ENCODE measurements at places on chromosomes 1 and 21.

DNA sequence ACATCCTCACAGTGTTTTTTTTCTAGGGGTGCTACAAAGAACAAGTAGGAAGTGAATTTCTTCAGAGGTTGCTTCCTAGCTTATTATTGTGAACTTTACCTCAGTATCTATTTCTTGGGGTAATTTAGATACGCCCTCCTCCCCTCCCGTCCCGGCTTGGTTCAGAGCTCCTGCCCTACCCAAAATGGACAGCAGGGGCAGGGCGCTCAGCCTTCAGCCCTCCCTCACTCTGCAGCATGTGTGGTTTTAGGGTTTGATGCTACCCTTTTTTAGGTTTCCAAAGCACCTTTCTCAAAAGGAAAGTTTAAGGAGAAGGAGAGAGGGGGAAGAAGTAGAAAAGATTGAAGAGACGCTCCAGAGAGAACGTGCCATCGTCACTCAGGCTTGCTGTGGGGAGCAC lies 16.9 kb upstream of the POGK start:
- DNase-seq = no peak

GRCh38 chr1:88801575-88802208 lies 89.7 kb downstream of the GTF2B start:
- no peak for DNase-seq

GRCh38 chr1:246597340-246597739 lies 31.1 kb downstream of the CNST start:
- DNase-seq = no peak

DNA sequence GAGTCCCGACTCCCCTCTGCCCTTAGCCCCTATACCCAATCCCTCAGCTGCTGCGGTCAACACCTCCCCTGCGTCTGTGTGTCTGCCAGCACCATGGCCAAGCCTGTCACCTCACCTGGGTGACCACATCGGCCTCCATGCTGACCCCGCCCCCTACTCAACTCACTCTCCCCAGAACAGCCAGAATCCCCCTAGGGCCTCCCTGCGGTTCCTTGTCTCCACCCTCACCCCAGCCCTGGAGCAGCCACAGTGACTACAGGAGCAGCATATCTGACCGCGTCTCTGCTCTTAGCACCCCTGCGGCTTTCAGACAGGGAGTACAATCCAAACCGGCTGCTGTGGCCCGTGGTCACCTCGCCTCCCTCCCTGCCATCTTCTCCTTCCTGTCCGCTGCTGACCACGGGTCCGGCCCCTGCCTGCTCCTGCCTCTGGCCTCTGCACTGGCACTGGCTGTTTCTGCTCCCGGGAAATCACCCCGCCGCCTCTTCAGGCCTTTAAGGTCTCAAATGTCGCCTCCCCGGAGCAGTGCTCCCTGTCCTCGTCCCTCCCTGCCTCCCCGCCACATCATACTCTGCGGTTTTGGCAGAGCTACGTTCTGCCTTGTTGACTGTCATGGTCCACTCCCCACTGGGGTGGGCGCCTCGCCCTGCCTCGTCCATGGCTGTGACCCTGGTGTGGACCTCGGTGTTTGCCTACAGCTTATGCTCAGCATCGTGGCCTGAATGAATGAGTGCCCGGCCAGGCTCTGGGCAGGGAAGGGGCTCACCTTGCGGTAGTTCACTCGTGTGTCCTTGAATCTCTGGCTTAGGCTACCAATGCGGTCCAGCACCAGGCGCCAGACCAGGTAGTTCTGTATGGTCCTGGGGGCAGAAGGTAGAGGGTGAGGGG lies 11.1 kb downstream of the PRXL2B start:
- DNase-seq = no peak

DNA sequence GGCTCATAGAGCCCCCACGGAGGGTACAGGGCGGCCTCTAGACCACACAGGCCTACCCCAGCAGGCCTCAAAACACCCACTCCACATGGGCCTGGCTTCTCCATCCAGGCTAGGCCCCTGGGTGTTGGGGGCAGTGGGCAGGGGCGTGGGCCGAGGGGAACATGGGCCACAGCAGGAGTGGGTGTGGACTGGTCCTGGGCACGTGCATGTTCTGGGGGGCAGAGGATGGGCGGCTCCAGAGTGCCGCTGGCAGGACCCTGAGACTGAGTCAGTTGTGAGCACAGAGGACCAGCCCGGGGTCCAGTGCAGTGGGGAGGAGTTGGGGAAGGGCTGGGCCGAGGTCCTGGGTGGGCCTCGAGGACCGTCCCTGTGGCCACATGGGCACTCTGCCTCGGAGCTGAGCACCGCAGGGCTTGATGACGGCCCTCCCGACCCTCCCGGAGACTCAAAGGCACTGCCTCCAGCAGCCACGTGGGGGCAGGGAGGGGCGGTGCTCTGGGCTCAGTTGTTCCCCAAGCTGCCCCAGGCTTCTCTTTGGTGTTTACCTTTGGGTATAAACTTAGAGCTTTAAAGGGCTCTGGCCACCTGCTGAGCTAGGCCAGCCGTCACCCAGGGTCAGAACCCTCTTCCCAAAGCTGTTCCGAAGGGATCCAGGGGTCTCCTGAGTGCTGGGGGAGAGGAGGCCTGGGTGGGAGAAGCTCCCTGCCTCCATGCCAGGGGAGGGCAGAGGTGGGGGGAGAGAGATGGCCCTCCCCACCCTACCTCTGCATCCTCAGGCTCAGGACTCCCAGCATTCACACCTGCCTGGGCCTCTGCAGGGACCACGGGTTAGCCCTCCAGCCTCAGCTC lies 79.9 kb downstream of the MORN1 start:
- peak; percentile 27 for DNase-seq

- DNase-seq = no peak
These were observed 940 bp upstream of the ATAD3A start for GRCh38 chr1:1510912-1511532.

DNA sequence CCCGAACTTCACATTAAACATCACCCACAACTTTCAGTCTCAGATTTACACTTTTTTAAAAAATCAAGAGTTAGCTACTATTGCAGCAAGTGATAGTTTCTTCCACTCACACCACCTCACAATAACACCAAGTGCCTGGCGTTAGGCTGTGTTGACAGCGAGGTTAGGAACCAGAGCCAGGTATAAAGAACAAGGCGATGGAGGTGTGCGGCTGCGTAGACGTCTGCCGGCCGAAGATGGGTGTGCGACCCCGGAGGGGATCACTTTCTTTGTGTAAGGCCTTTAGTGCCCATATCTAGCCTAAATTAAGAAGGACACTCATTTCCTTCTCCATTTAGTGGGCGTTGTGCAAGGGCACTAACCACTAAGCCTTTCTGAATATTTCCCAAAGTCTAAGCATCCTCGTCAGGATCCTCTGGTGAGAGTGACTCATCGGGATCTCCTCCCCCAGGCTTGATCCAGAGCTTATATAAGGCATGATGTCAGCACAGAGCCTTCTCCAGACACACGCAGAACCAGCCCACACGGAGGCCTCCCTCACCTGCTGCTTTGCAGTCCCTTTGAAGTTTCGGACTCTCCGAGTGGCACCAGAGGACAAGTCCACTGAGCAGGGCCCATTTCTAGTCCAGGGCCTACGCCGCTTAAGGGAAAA lies 11.8 kb downstream of the NHLH2 start:
- no peak for DNase-seq

GRCh38 chr21:41783476-41784180 lies 16.8 kb upstream of the RIPK4 start:
- no peak for DNase-seq

GRCh38 chr1:231557411-231557810 lies 28.9 kb downstream of the TSNAX start:
- no peak for DNase-seq

DNA sequence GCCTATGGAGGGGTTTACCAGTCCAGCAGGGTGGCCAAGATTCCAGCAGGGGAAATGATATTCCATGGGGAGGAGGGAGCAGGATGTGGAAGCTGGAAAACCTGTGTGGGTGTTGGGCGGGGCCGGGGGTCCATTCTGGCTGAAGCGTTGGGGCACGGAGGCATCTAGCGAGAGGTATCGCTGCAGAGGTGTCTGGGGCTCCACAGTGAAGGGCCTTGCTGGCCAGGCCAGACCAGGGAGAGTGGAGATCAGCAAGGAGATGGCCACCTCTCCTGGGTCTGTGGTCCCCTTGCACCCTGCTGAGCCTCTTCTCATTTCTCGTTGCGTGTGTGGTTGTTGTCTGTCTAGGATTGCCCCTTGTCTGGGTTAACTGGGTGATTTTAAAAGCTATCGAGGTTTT lies 6.2 kb downstream of the COQ8A start:
- no peak for DNase-seq

GRCh38 chr1:7630378-7630777 lies 140.7 kb upstream of the VAMP3 start:
- no peak for DNase-seq

GRCh38 chr1:153404768-153405167 lies 11.6 kb upstream of the S100A7A start:
- peak; percentile 28 for DNase-seq

DNA sequence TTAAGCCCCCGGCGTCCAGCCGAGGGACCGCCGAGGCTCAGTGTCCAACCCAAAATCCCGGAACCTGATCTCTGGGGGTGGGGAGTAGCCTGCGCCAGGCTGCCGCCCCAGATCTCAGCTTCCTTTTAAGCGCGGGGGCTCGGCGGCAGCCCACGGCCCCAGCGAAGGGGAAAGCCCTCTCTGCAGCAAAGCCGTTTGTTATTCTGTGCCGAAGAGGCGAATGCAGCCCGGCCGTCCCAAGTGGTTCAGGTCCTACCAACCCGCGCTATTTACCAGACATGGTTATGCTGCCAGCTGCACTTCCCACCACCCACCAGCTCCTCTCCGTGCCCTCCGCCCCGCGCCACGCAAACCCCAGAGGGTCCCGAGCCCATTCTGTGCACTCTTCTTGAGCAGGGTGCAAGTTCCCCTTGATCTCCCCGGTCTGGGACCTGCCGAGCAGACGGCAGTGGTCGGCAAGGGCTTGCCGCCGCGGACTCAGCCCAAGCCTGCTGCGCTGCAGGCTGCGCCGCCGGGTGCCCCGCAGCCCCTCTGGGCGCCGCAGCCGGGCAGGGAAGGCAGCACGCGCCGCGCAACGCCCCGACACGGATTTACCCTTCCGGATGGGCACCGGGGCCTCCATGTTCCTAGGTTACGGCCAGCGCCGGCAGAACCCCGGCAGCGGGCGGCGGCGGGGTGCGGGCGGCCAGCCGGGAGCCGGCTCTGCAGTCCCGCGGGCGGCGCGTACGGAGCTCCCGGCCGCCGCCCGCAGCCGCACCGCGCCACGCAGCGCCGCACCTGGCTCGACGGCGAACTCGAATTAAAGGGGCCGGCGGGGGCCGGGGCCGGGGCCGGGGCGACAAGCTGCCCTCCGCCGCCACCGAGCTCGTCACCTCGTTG lies 738 bp upstream of the KCNA2 start:
- no peak for DNase-seq

DNA sequence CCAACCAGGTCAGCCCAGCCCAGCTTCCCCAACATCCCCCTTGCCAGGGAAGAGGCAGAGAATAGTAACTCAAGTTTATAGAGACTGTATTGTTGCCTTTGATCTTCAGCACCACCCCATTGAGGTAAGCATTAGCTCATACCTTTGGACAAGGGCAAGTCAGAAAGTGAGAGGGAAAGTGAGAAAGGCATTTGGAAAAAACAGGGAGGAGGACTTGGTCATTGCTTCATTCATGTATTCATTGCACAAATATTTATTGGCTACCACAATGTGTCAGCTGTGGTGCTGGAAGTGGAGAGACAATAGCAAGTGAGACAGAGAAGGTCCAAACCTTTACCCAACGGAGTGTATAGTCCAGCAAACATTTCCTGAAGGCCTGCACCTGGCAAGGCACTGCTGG lies 561.2 kb downstream of the KIF26B start:
- no peak for DNase-seq

GRCh38 chr1:2506007-2506860 lies 20.2 kb downstream of the PANK4 start:
- no peak for DNase-seq

- no peak for DNase-seq
These were observed 19.0 kb downstream of the SLC37A1 start for GRCh38 chr21:42532466-42533181.

DNA sequence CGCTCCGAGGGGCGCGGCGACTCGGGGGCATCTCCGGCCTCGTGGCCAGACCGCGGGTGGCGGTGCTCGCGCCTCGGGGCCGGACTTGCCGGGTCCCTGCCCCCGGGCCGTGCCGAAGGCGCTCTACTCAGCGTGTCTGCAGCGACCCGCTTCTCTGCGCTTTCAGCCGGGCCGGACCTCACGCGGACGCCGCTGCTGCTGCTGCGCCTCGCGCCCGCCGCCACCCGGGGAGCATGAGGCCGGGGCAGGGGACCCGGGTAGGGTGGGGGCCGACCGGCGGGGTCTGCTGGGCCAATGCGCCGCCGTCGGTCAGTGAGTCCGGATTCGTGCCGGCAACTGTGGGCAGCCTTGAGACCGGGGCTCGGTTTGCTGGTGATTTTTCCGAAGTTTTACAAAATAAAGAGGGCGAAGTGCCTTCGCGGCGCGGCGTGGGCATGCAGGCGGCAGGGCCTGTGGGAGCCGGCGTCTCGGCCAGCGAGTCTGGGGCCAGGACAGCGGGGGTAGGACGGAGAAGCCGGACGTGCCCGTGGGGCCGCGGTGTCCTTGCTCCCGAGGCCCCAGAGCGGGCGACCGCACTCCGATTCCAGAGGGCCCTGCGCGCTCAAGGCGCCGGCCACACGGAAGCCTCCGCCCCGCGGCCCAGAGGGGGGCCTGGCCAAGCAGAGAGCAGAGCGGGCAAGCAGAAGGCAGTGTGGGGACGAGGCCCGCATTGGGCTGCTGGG lies 749 bp downstream of the FAM163A start:
- DNase-seq = no peak

DNA sequence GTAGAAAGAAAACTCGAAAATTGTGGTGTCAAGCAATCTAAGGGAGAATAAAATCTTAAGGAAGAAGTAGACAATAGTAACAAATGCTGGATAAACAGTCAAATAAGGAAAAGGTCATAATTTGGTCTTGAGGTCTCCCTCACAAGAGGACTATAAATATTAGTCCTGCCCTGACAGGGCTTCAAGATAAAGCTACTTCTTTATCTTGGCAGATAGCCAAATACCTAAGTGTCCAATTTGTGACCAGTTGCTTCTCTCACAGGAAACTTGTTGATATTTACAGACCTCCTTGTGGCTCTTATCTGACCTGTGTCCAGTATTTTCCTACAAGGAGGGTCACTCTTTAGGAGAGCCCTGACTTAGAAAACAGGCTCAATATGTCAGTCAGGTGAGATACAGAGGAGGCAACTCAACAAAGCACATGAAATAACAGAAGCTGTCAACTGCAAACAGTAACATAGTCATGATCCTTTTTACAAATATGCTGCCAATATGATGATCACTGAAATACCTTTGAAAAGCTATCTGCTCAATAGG lies 88.8 kb downstream of the TNNI3K start:
- no peak for DNase-seq

GRCh38 chr1:41696381-41696780 lies 211.9 kb upstream of the EDN2 start:
- DNase-seq = no peak

All from activated naive CD8-positive, alpha-beta T cell treated with anti-CD3 and anti-CD28 coated beads, Interleukin-2, amount 50 U/mL, for 16 hours (primary cell).